ENCODE measurements at places on chromosomes 11 and 22. TPM values are rescaled to one million over a fixed set of nuclear protein-coding genes. Genes with fewer than 3 reads are reported as not detected.

DNA sequence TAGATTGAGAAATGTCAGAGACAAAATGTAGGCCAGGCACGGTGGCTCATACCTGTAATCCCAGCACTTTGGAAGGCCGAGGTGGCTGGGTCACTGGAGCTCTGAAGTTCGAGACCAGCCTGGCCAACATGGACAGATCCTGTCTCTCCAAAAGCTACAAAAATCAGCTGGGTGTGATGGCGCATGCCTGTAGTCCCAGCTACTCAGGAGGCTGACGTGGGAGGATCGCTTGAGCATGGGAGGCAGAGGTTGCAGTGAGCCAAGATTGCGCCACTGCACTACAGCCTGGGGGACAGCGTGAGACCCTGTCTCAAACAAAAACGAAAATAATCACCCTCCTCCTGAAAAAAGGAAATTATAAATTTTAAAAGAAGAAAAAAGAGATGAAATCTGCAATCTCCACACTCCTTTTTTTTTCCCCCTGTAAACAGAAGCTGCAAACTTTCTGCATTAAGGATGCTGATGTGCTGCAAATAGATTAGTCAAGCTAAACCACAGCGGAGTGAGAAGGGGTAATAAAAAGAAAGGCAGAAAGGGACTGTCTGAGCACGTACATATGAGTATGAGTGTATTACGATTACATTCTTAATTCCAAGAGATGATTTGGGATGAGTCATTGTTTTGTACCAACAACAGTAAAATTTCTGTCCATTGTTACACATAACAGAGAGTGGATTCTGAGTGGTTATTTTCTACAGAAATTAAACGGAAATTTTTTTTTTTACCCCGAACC is 87.3 kb downstream of the SIK3 start:
- DNase-seq: no peak

DNA sequence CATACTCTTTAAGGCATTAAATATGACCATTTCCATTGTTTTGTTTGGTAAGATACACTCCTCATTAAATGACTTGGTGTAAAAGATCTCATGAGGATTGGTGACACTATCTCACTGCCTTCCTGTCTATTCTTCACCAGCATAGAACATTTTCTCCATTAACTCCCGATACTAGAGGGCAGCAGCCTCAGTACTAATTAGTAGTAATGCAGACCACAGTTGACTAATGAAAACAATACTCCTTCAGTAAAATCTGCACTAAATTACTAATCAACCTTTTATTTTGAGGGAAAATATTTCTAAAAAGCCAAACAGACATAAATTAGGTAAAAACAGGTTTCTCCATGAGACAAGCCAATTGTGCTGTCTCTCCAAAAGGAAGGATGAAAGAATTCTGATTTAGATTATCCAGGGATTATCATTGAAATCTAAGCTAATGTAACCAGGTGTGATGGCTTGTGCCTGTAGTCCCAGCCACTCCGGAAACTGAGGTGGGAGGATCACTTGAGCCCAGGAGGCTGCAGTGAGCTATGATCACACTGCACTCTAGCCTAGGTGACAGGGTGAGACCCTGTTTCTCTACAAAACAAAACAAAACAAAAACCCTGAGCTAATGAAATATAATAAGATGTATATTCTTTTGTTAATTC is 9.4 kb downstream of the PGM2L1 start:
- peak; percentile 82 for DNase-seq

DNA sequence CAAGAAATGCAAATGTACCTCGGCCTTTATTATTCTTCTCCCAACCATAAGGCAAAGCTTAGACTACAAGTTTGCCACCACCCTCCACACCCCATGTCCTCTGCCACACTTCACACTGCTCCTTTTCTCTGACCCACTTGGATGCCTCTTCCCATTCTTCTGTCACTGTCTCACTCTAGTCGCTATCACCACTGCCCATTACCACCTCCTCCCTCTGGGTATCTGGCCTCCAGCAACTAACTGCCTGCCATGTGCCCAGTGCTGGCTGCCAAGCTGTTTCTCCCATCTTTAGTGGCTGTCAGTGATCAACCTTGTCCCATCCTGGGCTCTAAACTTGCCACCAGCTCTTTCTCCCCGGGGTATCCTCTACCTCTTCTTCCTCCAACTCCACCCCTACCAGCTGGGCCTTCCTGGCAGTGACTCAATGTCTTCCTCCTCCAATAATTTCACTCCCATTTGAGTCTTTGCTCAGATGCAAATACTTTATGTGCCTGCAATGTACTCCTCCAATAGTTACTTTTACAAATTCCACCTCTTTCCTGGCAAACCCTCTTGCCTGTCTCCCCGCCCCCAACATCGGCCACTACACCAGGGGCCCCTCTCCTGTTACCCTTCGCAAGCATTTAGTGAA is 20.1 kb upstream of the KDM2A start:
- no peak for DNase-seq

GRCh38 chr11:114059984-114060391 is 477 bp downstream of the ZBTB16 start:
- DNase-seq: no peak

- DNase-seq: peak; percentile 82
Measured at GRCh38 chr11:119491753-119492510, 69.0 kb upstream of the THY1 start.

DNA sequence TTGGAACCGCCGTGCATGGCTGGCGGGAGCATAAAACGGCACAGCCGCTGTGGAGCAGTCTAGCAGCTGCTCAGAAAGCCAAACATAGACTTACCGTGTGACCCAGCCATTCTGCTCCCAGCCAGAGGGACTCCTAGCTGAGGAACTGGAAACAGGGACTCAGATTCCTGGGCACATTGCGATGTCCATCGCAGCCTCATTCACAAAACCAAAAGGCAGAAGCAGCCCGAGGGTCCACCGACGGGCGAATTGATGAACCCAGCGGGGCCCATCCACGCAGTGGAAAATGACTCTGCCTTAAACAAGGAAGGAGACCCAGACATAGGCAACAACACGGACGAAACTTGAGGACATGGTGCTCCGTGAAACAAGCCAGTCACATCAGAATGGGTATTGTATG is 5.7 kb upstream of the MUC5B start:
- no peak for DNase-seq

DNA sequence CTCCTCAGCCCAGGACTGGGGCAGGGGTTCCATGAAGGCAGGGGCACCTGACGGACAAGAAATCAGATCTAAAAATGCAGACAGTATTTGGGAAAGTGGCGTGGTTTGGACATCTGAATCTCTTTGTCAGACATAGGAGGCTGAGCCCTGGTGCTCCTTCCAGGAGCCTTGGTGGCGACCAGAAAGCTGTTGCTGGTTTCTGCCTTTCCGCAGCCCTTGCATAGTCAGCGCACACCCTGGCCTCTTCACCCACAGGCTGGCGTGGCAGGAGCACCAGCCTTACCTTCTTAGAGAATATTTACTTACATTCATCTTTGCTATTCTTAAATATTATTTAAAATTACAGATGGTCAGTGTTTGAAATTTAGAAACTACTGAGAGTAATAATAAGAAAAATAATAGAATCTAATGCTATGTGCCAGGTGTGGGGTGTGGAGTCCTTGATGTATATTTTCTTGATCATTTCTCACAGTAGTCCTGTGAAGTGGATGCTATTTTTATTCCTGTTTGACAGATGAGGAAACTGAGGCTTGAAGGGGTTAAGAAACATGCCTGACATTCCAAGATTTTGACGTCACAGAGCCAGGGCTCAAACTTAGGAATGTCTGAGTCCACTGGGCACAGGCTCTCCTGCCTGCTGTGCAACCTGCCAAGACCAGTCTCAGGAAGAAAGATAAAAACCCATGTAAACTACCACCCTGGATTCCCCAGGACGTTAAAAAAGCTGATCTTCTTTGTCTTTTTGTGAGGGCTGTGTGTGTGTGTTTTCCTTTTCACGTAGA is 51.6 kb downstream of the TBC1D22A start:
- no peak for DNase-seq

DNA sequence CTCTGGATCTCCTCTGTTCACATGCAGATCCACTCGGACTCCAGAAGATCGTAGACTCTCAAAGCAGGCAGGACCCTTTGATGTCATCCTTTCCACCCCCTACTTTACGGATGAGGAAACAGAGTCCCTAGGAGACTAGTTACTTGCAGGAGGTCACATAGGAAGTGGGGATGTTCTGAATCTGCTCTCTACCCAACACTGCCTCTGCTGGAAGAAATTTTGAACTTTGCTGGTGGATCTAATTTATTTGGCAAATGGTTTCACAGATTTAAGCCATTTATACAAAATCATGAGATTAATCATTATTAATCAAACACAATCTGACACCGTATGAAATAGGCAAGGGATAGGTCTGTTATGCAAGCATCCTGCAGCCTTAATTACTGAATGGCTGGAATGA is 55.0 kb upstream of the USP47 start:
- peak; percentile 49 for DNase-seq

GRCh38 chr11:45556851-45557707 is 108.3 kb downstream of the CHST1 start:
- no peak for DNase-seq

DNA sequence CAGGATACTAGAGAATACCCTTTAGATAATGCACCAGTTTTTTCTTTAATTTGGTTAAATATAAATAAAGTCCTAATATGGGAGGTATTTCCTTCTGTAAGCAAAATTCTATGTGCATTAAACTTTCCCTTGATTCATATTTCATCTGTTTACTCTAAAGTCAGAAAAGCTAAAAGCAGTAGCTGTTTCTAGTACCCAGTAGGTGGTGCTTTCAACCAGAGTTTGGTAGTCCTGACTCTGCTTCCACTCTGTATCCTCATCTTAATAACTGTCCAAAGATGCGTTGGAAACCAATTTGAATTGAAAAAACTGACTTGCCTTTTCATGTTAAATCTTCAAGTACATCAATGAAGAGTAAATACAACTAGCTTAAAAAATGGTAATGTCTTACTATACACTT is 1065.2 kb downstream of the JRKL start:
- DNase-seq: peak; percentile 38

GRCh38 chr11:123429336-123429735 is 733 bp upstream of the GRAMD1B start:
- no peak for DNase-seq

- no peak for DNase-seq
Measured at GRCh38 chr11:82794490-82794889, 60.8 kb upstream of the FAM181B start.

DNA sequence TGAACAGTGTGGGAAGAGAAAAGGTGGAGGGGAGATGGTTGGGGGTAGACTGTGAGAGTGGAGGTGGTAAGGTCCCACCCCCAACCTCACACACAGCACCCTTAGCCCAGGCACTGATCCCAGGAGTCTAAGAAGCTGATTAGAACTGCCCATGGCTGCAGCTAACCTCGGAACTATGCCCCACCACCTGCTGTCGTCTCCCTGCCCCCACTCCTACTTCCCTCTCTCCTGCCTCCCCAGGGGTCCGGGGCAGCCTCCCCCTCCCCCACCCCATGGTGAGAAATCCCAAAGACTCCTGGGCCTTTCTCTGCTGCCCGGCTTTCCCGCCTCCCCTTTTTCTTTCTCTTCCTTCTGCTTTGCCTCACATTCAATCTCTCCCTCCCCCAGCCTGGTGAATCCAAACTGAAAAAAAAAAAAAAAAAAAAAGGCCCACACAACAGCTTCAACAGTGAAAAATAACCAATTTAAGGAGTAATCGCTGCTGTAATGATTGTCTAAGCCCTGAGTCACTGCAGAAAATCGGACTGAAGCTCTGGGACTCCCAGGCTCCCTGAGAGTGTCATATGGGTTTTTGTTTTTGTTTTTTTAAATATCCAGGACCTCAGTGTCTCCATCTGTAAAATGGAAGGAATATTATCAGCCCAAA is 9.6 kb upstream of the TP53I11 start:
- DNase-seq: no peak

GRCh38 chr11:69652999-69653398 is 12.0 kb downstream of the CCND1 start:
- no peak for DNase-seq

GRCh38 chr11:35182317-35182939 is 43.5 kb downstream of the CD44 start:
- no peak for DNase-seq

GRCh38 chr22:47400701-47401591 is 638.5 kb downstream of the TBC1D22A start:
- no peak for DNase-seq

- DNase-seq: peak; percentile 45
Measured at GRCh38 chr11:76838678-76839068, 22.0 kb upstream of the ACER3 start.

DNA sequence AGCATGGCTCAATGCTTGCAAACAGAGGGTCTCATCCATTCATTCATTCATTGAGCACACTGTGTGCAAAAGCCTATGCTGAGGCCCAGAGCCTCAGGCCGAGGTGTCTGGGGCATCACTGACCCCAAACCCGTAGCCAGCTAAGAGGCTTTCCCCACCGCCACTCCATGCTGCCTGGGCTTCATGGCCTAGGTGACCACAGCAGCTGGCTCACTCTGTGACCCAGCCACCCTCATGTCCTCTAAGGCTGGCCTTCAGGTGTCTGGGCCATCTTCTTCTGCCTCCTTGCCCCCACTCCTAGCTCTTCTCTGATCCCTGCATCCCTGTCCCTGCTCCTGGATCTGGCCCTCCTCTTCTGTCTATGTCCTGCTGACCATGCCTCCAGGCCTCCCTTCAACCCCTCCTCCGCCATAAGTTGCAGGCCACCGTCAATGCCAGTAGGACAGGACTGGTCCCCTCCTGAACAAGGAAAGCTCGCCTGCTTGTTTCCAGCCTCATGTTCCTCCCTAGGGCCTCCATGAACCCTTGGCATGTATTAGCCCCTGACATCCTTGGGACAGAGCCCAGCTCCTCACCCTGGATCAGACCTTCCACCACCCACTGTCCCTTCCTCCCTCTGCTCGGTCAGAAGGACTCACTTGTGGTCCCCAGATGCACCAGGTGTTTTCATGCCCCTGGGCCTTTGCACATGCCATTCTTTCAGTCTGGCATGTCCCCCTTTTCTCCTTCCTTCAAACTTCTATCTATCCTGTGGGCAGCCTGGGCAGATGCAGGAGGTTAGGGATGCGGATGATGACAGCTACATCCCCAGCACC is 92.8 kb downstream of the MYEOV start:
- no peak for DNase-seq

- no peak for DNase-seq
Measured at GRCh38 chr22:48782326-48782725, 1045.3 kb downstream of the BRD1 start.

LDHAL6A gene
- polyA plus RNA-seq: not detected

MN1 gene
- 1.7 TPM for polyA plus RNA-seq

NNMT gene
- polyA plus RNA-seq: 3.6 TPM

APOBEC3H gene
- not detected for polyA plus RNA-seq

TYR gene
- polyA plus RNA-seq: not detected

NXPE1 gene
- not detected for polyA plus RNA-seq

TP53AIP1 gene
- polyA plus RNA-seq: 0.44 TPM

GRAP2 gene
- polyA plus RNA-seq: 0.93 TPM

SYNGR1 gene
- polyA plus RNA-seq: 55.1 TPM

OR5B21 gene
- not detected for polyA plus RNA-seq

ZP1 gene
- polyA plus RNA-seq: 1.0 TPM

DRD4 gene
- polyA plus RNA-seq: 0.71 TPM

GRIA4 gene
- 4.8 TPM for polyA plus RNA-seq

ADM2 gene
- 15.2 TPM for polyA plus RNA-seq

IL17REL gene
- not detected for polyA plus RNA-seq

GGT1 gene
- polyA plus RNA-seq: 5.1 TPM

PANX2 gene
- 15.2 TPM for polyA plus RNA-seq

TRPT1 gene
- 89.7 TPM for polyA plus RNA-seq

EXPH5 gene
- 0.49 TPM for polyA plus RNA-seq

CENPM gene
- 40.5 TPM for polyA plus RNA-seq

B3GAT1 gene
- polyA plus RNA-seq: 110 TPM

KRTAP5-9 gene
- not detected for polyA plus RNA-seq

All from brain (organoid and tissue), 16 donors.